Astrocyte (in vitro differentiated cells and primary cell): ENCODE measurements at places on chromosomes 4 and X. TPM values are rescaled to one million over a fixed set of nuclear protein-coding genes. Genes with fewer than 3 reads are reported as not detected.
A peak's percentile ranks its signal among the peaks of the same experiment; 100 is the strongest.

The CT45A10 gene
- total RNA-seq, result not detected in 2 replicates

The TEX11 gene
- not detected in 2 replicates for total RNA-seq

DNA sequence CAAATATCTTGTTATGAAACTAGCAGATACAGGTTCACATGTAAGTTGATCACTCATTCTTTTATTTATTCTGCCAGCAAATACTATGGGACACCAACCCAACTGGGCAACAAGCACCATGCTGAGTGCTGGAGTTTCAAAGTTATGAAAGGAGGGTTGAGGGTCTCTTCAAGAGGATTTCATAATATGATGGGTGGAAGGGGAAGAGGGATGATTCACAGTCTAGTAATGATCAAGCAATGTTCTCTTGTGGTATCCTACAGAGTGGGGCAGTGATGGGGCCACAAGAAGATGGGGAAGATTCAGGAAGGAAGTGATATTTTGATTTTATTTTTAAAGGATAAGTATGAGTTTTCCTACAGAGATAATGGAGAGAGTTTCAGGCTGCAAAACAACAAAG lies 46.2 kb upstream of the TXK start:
- H3K27ac ChIP-seq, result no peak overlapping the region
- no peaks in the 10 kb centered on the region for H3K36me3 ChIP-seq
- peak; percentile 28 for DNase-seq
- no peak overlapping the region for H3K4me3 ChIP-seq
- H3K4me1 ChIP-seq, result no peaks in the 10 kb centered on the region
- H3K27me3 ChIP-seq, result no peaks in the 10 kb centered on the region

GRCh38 chr4:151469970-151470369 lies 61.0 kb downstream of the FHIP1A start:
- no peaks in the 10 kb centered on the region for H3K36me3 ChIP-seq
- H3K27me3 ChIP-seq, result no peaks in the 10 kb centered on the region
- peaks cover 4% of the 10 kb centered on the region for H3K4me1 ChIP-seq

The TRAM1L1 gene
- 2.3 and 3.1 TPM in 2 replicates for total RNA-seq

The DUSP9 gene
- 0.20 and 0.36 TPM in 2 replicates for total RNA-seq

GRCh38 chr4:125689805-125690204 lies 375.1 kb downstream of the FAT4 start:
- no peaks in the 10 kb centered on the region for H3K4me1 ChIP-seq
- H3K27ac ChIP-seq, result no peak overlapping the region
- no peak for DNase-seq
- no peak overlapping the region for H3K4me3 ChIP-seq
- no peaks in the 10 kb centered on the region for H3K36me3 ChIP-seq

DNA sequence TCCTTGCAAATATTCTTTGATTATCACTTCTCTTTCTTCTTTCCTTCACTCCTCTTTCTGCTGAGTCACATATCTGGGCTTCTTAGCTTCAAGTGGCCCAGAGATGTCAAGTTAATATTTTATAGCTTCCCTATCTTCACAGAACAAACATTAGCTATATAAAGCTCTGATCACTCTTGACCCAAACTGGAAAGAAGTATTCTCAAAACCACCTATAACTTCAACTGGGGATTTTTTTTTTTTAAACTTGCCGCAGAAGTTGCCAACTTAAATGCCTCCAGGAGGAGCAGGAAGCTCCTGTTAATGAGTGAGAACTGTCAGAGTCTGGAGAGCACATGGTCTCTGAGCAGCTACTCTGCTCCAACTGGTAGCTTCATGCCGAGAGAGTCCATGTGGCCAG lies 233.3 kb upstream of the EDNRA start:
- H3K27ac ChIP-seq, result no peak overlapping the region
- no peak overlapping the region for H3K4me3 ChIP-seq
- H3K27me3 ChIP-seq, result no peaks in the 10 kb centered on the region
- H3K36me3 ChIP-seq, result no peaks in the 10 kb centered on the region
- H3K4me1 ChIP-seq, result no peaks in the 10 kb centered on the region
